Naive thymus-derived CD4-positive, alpha-beta T cell (primary cell): ENCODE measurements at places on chromosomes 16 and 17. TPM values are rescaled to one million over a fixed set of nuclear protein-coding genes. Genes with fewer than 3 reads are reported as not detected.
A peak's percentile ranks its signal among the peaks of the same experiment; 100 is the strongest.

DNA sequence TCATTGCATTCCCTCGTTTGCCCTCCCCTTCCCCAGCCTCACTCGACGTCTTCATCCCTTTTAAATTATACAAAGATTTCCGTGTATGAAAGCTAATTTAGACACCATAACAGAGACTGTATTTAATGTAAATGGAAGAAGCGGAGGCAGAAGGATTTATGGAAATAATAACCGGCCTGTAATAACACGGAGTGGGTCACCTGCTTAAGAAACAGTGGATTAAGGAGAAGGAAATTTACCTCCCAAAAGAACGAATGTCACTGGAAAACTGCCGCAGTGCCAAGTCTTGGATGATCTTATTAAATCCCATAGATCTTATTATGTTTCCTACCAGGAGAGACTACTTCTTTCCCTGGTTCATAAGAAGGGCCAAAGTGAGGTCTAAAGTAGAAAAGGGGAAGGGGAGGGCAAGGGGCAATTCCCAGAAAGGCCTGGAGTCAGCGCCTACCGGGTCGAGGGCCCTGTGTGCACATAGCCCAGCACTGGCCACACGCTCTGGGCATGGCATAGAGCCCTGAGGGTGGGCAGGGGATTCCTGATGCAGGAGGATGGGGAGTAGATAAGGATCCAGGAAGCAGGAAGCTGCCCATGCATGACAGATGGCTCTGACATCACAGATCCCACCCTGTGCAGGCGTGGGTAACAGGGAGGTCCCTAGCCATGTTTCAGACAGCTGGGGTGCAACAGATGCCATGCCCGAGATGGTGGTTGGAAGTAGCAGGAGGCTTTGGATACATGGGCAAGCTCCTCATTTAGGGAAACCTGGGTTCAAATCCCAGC lies 56.2 kb upstream of the RPL38 start:
- no peaks in the 10 kb centered on the region for H3K27me3 ChIP-seq
- no peak overlapping the region for H3K27ac ChIP-seq
- H3K36me3 ChIP-seq: no peaks in the 10 kb centered on the region

DBF4B gene
- 21.7 and 23.1 TPM in 2 replicates for total RNA-seq

- peak; percentile 75 for DNase-seq
- H3K36me3 ChIP-seq: peaks cover 41% of the 10 kb centered on the region
- H3K27ac ChIP-seq: no peak overlapping the region
Observed at GRCh38 chr16:67542464-67542863, 13.8 kb downstream of the RIPOR1 start.

DNA sequence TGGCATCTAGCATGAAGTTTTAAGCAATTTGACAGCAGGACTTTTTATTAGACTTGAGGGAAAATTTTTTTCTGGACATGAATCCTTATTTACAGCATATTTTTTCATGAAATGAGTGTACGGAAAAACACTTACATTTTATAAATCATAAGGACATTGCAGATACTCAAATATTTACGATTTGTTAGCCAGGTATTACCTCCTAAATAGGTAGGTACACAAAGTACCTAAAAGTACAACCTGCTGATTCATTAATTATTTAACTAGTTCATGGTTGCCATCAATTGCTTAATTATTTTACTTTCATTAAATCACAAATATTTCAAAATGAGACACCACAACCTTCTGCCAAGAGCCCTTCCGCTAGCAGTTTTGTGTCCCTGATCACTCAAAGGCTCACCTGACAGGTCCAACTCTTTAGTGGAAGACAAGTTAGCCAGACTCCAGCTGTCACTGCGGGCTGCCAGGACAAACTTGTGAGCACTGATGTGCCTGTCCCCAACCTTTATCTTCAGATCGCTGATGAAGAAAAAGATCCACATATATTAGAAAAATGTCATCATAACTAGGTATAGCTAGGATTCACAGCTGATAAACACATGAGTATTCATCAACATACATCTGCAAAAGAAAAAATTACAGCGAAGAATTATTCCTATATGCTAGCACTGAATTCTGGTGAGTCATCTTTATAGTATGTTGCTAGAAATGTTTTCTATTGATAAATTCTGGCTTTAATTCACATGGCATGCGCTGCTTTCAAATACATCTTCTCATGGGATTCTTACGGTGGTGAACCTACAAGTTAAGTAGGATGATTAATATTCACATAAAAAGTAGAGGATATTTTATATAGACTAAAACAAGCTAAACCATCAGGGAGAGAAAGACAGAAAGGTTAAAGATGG lies 28.2 kb downstream of the ANKFY1 start:
- H3K27ac ChIP-seq: no peak overlapping the region
- no peak overlapping the region for H3K4me3 ChIP-seq
- H3K4me1 ChIP-seq: peaks cover 6% of the 10 kb centered on the region
- peaks cover 10% of the 10 kb centered on the region for H3K36me3 ChIP-seq

- H3K27me3 ChIP-seq: no peaks in the 10 kb centered on the region
- H3K4me3 ChIP-seq: no peak overlapping the region
- no peak overlapping the region for H3K27ac ChIP-seq
- no peak for DNase-seq
- H3K36me3 ChIP-seq: no peaks in the 10 kb centered on the region
Observed at GRCh38 chr16:86844695-86845094, 266.3 kb downstream of the FOXL1 start.

RRAD gene
- 0.43 TPM for total RNA-seq

DNA sequence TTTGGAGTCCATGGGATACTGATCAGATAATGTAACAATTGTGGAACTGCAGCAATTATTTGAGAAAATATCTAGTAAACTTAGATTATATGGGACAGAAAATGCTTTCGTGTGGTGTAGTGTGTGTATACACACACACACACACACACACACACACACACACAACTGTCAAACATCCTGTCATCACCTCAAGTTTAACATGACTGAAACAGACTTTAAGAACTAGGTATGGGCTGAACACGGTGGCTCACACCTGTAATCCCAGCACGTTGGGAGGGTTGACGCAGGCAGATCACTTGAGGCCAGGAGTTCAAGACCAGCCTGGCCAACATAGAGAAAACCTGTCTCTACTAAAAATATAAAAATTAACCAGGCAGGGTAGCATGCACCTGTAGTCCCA lies 544 bp upstream of the EVI2A start:
- peak overlapping the region; percentile 66 for H3K4me3 ChIP-seq
- H3K36me3 ChIP-seq: no peaks in the 10 kb centered on the region
- peak overlapping the region; percentile 90 for H3K27ac ChIP-seq
- H3K4me1 ChIP-seq: peaks cover 23% of the 10 kb centered on the region
- no peaks in the 10 kb centered on the region for H3K27me3 ChIP-seq
- no peak for DNase-seq

LRRC36 gene
- not detected for total RNA-seq

DNA sequence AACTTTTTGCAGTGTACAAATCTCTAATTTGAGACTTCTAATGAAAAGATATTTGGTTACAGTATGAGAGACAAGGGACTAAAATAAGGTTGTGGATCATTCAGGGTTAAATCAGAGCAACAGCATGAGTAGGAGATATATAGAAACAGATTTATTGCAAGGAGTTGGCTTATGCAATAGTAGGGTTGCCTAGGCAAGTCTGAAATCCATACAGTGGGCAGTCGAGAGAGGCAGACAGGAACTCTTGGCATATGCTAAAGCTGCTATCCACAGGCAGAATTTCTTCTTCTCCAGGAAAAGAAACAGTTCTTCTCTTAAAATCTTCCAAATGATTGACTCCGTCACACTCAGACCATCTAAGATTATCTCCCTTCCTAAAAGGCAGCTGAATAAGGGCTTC lies 500.8 kb downstream of the MAF start:
- no peaks in the 10 kb centered on the region for H3K27me3 ChIP-seq
- no peaks in the 10 kb centered on the region for H3K36me3 ChIP-seq
- no peaks in the 10 kb centered on the region for H3K4me1 ChIP-seq
- no peak for DNase-seq
- no peak overlapping the region for H3K4me3 ChIP-seq
- H3K27ac ChIP-seq: no peak overlapping the region

TMEM98 gene
- not detected for total RNA-seq

- no peak overlapping the region for H3K4me3 ChIP-seq
- no peaks in the 10 kb centered on the region for H3K4me1 ChIP-seq
- no peaks in the 10 kb centered on the region for H3K36me3 ChIP-seq
- no peaks in the 10 kb centered on the region for H3K27me3 ChIP-seq
- DNase-seq: no peak
Observed at GRCh38 chr16:53530046-53530445, 27.0 kb upstream of the AKTIP start.

GRCh38 chr17:73647772-73648542 lies 3.7 kb upstream of the SDK2 start:
- H3K4me3 ChIP-seq: no peak overlapping the region
- no peak for DNase-seq
- H3K27ac ChIP-seq: no peak overlapping the region
- H3K36me3 ChIP-seq: no peaks in the 10 kb centered on the region

DNA sequence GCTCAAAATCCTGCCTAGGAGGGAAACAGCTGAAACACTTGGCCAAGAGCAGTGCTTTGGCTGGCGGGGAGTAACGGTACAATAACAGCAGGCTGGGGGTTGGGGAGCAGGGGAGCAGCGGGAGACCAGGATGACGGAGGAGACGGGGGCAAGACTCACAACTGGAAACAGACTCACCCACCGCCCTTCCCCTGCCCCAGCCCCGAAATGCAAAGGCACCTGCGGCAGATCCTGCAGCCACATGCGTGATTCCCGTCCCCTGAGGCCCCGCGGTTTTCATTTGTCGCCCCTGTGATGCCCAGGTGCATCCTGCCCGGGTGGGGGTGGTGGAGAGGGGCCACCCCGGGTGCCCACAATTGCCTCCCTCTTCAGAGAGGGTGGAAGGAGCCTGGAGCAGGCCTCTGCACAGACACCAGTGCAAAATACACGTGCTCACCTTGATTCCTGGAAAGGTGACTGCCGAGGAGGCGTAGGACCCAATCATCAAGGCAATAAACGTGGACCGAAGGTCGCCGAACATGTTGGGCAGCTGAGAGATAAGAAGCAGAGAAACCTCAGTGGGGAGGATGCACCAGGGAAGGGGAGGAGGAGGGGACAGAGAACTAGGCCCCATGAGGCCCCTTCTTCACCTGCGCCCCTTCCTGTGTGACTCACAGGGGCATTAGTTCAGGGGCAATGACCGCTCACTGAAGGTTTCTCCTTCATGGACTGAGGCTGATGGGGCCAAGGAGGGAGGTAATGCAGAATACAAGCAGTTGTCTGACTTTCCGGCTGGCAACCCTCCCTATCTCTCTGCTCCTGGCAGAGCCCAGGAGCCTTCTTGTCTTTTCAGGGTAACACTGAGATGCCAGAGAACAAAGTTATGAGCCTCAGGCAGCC lies 30.4 kb upstream of the PITPNA start:
- H3K27ac ChIP-seq: no peak overlapping the region
- no peaks in the 10 kb centered on the region for H3K4me1 ChIP-seq
- H3K36me3 ChIP-seq: no peaks in the 10 kb centered on the region
- no peak overlapping the region for H3K4me3 ChIP-seq

DNA sequence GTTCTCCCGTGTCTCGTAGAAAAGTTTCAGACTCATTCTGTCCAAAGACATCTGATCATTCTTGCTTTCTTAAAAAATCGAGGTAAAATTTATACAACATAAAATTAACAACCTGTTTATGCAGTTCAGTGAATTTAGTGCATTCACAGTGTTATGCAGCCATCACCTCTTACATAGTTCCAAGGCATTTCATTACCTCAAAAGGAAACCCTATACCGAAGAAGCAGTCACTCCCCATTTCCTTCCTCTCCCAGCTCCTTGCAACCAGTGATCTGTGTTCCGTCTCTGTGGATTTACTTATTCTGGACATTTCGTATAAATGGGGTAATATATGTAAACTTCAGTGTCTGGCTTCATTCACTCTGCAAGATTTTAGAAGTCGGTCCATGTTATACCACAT lies 103.5 kb upstream of the HS3ST3A1 start:
- H3K4me3 ChIP-seq: no peak overlapping the region
- no peaks in the 10 kb centered on the region for H3K27me3 ChIP-seq
- no peak overlapping the region for H3K27ac ChIP-seq
- H3K4me1 ChIP-seq: no peaks in the 10 kb centered on the region
- DNase-seq: no peak

DNA sequence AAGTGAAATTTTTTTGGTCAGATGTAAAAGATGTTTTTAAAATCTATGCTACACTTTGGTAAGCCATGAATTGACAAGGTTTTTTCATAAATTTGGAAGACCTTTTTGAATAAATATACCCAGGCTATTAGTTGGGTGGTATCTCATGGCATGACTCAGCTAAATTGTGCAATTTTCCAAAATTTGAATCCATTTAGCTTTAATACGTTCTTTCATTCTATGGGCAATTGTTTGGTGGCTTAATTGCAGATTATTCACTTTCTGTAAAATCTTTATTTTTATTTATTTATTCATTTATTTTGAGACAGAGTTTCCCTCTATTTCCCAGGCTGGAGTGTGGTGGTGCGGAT lies 82.8 kb upstream of the TNRC6A start:
- no peaks in the 10 kb centered on the region for H3K36me3 ChIP-seq
- H3K27ac ChIP-seq: no peak overlapping the region

TMC7 gene
- not detected for total RNA-seq

FBXL20 gene
- total RNA-seq: 34.6 TPM

- no peaks in the 10 kb centered on the region for H3K36me3 ChIP-seq
- no peaks in the 10 kb centered on the region for H3K4me1 ChIP-seq
- no peak overlapping the region for H3K27ac ChIP-seq
- H3K27me3 ChIP-seq: no peaks in the 10 kb centered on the region
Observed at GRCh38 chr17:27276653-27277156, 17.2 kb upstream of the WSB1 start.

NEUROD2 gene
- not detected for total RNA-seq

- DNase-seq: no peak
- no peaks in the 10 kb centered on the region for H3K27me3 ChIP-seq
- H3K4me1 ChIP-seq: peaks cover 7% of the 10 kb centered on the region
- no peak overlapping the region for H3K27ac ChIP-seq
- no peaks in the 10 kb centered on the region for H3K36me3 ChIP-seq
- no peak overlapping the region for H3K4me3 ChIP-seq
Observed at GRCh38 chr17:50180111-50180510, 14.3 kb downstream of the SGCA start.

RNF43 gene
- 2.0 TPM for total RNA-seq

DNA sequence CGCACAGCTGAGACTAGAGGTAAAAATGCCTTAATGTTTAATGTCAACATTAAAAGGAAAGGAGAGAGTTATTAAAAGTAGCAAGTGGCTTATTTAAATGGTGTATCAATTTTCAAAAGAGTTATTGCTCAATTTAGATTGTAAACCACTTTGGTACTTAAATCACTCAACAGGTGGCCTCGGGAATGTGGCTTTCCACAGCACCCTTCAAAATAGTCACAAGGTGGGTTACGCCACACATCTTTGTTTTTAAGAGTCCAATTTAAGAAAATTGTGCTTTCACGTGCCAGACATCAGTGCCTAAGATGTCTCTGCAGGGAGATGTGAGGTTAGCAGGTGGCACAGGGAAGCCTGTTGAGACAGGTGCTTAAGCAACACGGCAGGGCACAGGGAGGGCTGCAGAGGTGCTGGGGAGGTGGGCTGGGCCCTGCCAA lies 27.5 kb upstream of the ADCY7 start:
- H3K27me3 ChIP-seq: no peaks in the 10 kb centered on the region
- no peaks in the 10 kb centered on the region for H3K4me1 ChIP-seq
- H3K27ac ChIP-seq: no peak overlapping the region
- DNase-seq: no peak

GRCh38 chr17:16456742-16457316 lies 35.2 kb downstream of the LRRC75A start:
- DNase-seq: no peak
- no peaks in the 10 kb centered on the region for H3K27me3 ChIP-seq
